ENCODE measurements at places on chromosomes 7 and 10. TPM values are rescaled to one million over a fixed set of nuclear protein-coding genes. Genes with fewer than 3 reads are reported as not detected.

The ANTXRL gene
- not detected for total RNA-seq

The ODAD2 gene
- not detected for total RNA-seq

The HOXA10 gene
- total RNA-seq = not detected

The TMEM176A gene
- total RNA-seq = 0.54 TPM

The MYOZ1 gene
- total RNA-seq = 0.12 TPM

Data from cardiac ventricle fibroblast (primary cell).